ENCODE measurements at places on chromosomes 5 and 9.

DNA sequence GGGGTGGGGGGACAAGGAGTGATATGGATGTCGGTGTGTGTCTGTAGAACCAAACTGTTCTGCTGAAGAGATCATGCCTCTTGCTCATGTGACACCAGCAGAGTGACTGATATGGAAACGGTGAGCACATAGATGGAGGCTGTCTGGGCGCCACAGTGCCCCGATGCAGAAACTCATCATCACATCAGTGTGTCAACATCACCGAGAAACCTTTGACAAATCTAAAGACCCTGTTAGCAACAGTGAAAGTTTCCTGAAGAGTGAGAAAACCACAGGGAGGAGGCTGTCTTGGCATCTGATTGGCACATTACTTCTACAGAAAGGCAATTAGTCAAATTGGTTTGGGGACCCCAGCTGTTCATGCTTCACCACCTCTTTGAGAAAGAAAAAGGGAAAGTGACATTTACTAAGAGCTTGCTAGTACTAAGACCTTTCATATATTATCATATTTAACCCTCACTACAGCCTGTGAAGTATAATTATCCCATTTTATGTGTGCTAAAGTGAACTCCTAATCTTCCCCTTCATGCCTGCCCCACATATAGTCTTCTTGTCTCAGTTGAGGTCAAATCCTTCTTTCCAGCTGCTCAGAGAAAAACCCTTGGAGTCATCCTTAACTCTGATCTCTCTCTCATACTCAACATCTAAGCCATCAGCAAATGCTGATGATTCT, 25.6 kb downstream of the CSF2 start:
- no peak for DNase-seq

DNA sequence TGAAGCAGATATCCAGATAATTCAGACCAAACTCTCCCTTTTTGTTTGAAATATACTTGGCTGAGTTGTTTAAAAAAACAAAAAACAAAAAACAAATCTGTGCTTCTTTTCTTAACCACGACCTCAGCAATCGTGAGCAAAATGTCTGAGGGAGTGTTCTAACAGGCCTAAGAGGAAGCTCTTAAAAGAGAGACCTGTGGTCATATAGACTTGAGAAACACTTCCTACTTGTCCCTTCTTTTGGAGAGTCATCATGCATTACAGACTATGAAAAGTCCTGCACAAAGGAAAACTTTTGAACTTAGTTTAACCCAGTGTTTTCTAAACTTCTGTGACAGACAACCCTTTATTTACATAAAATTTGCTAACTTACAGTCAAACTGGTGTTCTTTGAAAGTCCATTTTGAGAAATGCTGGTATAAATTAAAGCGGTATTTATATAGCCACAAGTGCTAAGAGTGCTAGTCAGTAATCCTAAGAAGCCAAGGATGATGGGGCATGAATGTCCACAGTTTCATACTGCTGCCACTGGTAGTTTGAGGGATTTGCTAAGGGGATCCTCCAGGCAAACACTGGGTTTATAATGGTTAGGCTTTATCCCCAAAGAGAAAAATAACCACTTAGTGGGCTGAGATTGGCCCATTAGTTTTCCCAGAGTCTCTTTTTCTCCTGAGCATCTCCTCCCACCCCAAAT, 199.8 kb downstream of the LRRC70 start:
- no peak for DNase-seq

- DNase-seq: no peak
Observed at GRCh38 chr9:94929369-94929756, 202.9 kb downstream of the AOPEP start.

- no peak for DNase-seq
Observed at GRCh38 chr5:87120518-87121303, 147.0 kb upstream of the RASA1 start.

GRCh38 chr5:134577022-134577795, 51.7 kb downstream of the JADE2 start:
- DNase-seq: no peak

DNA sequence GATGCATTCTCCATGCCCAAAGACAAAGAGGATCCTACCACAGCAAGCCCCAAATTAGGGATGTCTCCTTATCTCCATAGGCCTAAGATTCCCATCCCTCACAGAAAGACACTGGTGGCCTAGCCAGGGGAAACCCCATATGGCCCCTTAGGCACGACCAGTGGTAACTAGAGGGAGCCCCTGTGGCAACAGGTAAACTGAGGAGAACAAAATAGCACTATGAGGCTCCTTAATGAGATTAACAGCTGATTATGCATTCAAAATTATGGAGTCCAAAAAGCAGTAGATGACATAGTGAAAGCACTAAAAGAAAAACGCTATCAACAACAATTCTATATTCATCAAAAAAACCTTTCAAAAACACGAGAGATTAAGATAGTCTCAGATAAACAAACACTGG, 234.0 kb downstream of the DIRAS2 start:
- DNase-seq: no peak

DNA sequence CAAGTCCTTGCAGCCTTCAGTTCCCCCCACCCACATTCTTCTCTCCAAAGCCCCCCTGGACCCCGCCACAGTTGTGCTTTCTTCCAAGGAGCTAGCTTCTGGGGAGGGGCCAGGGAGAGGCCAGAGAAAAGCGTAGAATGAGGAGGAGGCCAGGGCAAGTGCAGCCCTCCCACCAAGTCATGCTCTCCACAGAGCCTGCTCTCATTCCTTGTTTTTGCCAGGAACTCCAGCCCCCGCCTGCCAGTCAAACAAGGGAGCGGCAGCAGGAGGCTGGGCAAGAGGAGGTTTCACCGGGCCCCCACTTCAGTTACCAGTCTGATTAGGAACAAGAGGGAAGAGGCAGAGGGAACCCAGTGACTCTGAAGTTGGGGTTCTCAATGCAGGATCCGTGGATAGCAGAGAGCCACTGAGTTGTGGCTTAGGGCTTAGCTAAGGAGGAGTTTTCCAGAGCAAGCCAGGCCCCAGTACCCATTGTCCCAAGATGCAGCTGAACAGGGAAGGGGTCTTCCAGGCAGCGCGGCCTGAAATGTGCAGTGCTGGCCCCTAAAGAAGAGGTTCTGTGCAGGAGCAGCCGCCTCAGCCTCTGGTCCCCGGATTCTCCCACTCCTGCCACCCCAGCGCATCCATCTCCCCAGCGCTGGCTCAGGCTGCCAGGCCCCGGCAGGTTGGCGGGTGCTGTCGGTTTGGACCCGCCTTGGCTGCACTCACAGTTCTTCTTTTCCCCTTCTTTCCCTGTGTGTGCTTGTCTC, 120.6 kb downstream of the DAB2IP start:
- DNase-seq: no peak

- no peak for DNase-seq
Observed at GRCh38 chr9:89745601-89746376, 141.0 kb downstream of the GADD45G start.

DNA sequence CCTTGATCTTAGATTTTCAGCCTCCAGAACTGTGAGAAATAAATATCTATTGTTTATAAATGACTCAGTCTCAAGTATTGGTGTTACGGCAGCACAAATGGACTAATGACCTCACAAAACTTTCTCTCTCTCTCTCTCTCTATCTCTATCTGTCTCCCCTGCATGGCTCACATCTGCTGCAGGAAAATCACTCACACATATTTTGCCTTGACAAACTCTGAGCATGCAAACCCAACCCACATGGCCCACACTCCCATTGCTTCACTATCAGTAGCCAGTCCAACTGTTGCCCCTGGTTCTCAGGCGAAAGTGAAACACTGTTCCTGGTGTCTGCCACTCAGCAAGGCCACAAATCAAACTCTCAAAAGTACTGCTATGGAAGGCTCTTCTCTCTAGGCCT, 66.4 kb upstream of the PIK3R1 start:
- no peak for DNase-seq

- no peak for DNase-seq
Observed at GRCh38 chr5:96973532-96974401, 37.9 kb downstream of the LNPEP start.
